ENCODE measurements at places on chromosomes 2 and 18.

DNA sequence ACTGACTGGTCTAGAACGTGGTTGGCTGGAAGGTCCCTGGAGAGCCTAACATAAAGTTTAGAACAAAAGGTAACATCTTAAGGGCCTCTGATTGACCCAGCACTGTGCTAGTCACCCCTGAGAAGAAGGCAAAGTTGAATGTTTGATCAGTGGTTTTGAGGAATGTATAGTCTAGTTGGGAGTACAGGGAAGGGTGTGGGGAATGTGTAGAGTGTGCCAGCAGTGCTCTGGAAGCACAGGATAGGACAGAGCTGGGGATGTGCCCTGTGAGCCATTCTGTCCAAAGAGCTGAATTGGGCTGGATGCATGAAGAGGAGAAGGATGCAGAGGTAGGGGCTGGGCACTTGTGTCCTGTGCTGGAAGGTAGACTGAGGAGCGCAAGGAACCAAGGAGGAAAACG lies 41.0 kb upstream of the DOCK10 start:
- no peak for DNase-seq

DNA sequence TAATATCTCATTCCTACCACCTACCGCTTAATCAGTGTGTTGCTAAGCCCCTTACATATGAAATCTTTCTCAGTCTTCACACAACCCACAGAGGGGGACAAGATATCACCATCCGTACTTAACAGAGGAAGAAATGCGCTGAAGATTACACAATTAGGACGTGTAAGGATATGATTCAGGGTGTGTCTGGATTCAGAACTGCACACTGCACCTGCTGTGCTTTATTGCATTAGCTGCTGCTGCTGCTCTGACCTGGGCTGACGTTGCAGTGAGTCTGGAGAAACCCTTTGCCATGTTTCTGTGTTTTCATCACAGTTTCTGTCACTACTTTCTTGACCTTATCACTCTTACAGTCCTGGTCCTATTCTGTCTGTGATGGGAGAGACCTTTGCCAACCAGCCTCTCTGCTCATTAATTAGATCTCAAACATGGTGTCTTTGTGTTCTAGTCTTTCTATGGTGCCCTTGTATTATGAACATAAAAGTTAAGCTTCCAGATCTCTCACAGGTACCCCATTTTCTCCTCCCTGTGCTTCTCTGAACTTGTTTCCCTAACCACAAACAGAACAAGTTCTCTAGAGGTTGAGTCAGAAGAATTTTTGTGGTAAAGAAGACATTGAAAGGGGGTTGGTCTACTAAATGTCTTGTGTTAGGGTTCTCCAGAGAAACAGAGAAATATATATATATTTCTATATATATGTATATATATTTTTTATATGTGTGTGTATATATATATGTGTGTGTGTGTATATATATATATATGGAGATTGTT lies 92.9 kb upstream of the CYP1B1 start:
- no peak for DNase-seq

GRCh38 chr18:76384114-76384790 lies 110.8 kb downstream of the ZNF516 start:
- no peak for DNase-seq

DNA sequence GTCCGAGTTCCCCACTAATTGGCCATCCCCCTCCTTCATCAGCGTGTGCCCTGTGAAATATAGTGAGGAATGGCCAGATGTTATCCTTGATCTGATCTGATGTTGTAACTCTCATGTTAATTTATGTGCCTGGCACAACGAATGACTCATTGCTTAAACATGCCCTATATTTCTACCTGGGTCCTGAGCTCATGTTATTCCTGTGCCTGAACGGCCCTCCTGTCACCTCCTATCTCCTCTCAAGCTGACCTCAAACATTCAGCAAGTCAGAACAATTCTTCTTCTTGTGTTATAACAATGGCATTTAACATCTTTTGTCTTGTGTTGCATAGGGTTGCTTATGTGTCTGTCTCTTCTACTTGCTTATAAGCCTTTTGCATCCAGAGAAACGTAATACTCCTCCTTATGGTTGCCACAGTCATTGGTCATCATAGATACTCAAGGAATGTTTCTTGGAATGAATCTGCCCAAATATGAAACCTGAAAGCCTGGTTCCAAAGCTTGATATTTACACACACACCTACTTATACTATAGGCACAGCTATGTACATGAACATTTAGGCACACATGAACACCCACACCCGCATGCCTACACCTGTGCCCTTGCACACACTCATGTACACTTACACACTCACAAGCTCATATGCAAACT lies 80.2 kb upstream of the PHLPP1 start:
- no peak for DNase-seq

DNA sequence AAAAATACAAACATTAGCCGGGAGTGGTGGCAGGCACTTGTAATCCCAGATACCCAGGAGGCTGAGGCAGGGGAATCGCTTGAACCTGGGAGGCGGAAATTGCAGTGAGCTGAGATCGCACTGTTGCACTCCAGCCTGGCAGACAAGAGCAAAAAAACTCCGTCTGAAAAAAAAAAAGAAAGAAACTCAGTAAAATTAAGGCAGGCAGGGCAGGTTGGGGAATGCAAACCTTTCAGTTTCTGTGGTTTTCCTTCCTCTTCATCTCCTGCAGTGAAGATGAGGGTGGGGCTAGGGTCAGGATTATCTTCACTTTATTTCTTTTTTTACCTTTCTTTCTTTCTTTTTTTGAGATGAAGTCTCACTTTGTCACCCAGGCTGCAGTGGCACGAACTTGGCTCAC lies 43.2 kb upstream of the PSME4 start:
- peak; percentile 33 for DNase-seq

DNA sequence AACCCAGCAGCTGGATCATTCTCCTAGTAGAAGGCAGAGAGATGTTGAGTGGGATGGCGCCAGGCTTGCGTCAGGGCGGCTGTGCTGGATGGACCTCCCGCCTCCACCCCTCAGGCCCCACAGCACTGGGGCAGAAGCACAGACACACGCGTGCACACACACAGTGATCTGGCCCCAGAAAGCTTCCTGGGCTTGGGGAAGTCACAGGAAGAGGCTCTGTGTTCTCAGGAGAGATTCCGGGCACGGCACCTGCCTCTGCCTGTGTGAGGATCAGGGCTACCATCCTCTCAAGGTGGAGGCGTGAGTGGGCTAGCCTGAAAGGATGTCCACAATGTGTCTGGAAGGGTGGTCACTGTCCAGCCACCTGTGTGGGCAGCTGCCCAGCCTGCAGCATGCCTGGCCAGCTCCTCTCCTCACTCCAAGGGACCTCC lies 229.8 kb upstream of the HS6ST1 start:
- DNase-seq = no peak

DNA sequence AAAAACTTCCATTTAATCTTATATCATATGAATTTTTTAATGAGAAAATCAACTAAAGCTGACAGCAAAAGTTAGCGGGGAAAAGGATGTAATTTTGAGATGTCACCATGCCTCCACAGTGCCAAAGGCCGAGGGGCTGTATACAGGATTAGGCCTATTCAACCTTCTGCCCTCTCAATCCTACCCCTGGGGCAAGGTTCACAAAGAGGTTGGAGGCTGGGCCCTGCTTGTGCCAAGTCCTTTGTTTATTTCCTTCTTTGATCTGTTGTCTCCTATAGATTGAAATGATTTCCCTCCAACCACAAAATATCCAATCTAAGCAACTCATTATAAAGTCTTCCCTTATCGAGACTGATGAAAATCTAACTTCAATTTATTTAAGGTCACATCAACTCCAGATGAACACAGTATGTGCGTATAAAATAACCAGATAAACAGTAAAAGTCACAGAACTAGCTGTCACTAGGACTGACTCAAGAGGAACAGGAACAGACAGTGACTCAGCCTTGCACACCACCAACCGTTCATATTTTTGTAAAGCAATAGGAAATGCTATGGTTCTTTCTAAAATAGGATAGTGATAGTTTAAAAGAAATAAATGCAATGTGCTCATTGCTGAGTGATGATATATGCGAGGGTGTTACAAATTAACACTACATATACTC lies 95.8 kb downstream of the SLC25A12 start:
- DNase-seq = no peak

DNA sequence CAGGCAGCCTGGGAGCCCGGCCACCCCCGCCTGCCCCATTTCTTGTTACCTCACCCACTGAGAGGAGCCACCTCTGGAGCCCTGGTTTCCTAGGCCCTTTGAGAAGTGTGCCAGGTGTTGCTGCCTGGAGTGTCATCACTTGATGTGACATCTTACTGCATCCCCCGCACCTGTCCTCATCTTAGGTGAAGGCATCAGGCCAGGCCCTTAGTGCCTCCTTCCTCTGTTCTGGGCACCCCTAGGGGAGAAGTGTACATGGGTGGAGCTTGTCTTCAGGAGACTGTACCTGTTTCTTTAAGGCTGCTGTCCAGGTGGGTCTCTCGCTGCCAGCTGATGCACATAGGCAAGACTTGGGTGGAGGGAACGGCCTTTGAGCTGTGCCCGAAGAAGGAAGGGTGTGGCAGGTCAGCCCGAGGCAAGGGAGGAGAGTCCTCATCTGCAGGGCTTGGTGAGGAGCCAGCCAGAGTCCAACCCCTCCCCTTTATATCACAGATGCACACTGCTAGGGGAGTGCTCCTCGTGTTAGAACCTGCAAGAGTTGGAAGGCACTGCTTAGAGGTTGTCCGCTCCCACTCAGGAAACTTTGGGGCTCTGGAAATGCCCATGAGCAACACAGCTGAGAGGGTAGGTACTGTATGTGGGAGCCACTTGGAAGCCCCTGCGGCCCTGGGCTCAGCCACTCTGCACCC lies 45.9 kb downstream of the NCK2 start:
- DNase-seq = no peak

DNA sequence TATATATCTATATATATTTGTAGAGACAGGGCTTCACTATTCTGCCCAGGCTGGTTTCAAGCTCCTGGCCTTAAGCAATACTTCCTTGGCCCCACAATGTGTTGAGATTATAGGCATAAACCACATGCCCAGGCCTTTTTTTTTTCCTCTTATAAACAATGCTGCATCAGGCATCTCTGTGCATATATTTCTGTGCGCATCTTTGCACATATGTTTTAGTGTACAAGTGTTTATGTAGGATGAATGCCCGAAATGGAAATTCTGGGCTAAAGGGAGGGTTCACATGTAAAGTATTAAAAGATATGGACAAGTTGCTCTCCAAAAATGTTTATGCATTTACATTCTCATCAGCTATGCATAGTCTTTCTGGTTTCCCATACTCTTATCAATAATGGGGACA lies 183.2 kb upstream of the SPRED2 start:
- no peak for DNase-seq

- no peak for DNase-seq
These were observed 64.6 kb downstream of the BMP10 start for GRCh38 chr2:68806511-68807109.

DNA sequence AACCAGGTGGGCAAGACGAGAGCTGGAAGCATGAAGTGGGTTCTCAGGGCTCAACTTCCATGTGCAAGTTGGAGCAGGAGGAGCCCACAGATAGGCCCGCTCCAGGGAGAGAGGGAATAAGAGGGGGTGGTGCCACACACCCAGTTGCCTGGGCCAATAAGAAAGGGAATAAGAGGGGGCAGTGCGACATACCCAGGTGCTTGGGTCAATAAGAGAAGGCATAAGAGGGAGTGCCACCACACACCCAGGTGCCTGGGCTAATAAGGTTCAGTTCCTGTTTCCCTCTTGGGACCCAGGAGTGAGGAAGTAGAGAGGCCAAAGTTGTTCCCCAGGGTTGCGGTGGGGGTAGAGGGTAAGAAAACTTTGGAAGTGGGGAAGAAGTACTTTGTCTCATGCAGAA lies 127.5 kb downstream of the LAMA3 start:
- DNase-seq = no peak

DNA sequence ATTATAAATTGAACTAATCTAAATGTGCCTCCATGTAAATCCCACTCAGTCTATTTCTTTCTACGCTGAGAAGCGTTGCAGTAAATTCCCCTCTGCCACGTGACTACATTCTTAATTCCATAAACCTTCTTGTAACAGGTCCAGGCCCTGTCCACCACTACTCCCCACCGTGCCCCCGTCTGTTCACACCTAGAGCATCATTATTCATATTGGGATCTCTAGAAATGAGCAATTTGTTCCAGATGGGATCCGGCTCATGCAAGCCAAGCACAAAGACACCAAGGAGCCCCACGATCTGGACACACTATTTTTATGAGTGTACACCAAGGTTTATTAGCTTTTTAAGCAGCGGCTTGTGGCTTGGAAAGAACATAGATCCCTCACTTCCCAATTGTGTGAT lies 38.2 kb downstream of the BOLA3 start:
- no peak for DNase-seq

DNA sequence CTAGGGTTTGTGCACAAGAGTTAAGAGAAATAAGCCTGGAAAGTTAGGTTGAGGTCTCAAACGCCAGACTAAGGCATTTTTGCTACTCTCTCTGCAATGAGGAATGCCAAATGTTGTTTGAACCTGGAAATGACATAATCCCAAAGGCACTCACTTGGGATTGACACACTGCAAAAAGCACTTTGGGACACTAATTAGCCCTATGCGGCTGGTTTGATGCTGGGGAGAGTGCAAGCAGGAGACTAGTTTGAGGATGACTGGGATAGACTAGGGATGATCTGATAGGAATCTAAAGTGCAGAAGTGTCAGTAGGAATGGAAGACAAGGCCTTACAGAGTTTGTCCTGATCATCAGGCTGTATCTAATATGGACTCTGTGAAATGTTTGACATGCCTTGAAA lies 469.0 kb downstream of the SLC4A3 start:
- DNase-seq = no peak

- no peak for DNase-seq
These were observed 293.7 kb downstream of the BCL11A start for GRCh38 chr2:60259781-60260180.

GRCh38 chr18:35786365-35787042 lies 186.0 kb upstream of the RMP24 start:
- no peak for DNase-seq

- no peak for DNase-seq
These were observed 92.8 kb downstream of the MARCHF4 start for GRCh38 chr2:216279459-216279858.

DNA sequence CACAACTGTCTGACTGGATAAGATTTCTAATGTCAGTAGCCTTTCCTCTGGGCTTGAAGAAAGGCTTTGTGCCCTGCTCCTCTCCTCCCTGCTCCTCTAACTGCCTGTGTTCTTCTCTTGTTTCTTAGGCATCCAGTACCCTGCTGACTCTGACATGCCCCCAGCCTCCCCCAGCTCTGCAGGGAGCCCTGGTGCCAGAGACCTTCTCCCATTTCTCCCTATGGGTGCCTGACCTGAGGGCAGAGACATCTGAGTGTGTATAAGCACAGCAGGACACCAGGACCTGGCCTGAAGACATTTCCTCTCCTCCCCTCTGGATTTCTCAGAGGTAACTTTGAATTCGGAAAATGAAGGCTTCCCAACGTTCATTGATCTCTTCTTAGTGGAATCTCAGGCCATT lies 23.6 kb downstream of the RNF144A start:
- DNase-seq = no peak
